Stimulated activated naive CD4-positive, alpha-beta T cell treated with Interleukin-2 at 50 U/mL for 16 hours (primary cell): ENCODE measurements at places on chromosomes 2 and 18.

- no peak for DNase-seq
Measured at GRCh38 chr2:191008286-191008685, 5.7 kb downstream of the STAT1 start.

GRCh38 chr18:11572201-11572600 is 37.2 kb upstream of the SLC35G4 start:
- DNase-seq, result no peak

DNA sequence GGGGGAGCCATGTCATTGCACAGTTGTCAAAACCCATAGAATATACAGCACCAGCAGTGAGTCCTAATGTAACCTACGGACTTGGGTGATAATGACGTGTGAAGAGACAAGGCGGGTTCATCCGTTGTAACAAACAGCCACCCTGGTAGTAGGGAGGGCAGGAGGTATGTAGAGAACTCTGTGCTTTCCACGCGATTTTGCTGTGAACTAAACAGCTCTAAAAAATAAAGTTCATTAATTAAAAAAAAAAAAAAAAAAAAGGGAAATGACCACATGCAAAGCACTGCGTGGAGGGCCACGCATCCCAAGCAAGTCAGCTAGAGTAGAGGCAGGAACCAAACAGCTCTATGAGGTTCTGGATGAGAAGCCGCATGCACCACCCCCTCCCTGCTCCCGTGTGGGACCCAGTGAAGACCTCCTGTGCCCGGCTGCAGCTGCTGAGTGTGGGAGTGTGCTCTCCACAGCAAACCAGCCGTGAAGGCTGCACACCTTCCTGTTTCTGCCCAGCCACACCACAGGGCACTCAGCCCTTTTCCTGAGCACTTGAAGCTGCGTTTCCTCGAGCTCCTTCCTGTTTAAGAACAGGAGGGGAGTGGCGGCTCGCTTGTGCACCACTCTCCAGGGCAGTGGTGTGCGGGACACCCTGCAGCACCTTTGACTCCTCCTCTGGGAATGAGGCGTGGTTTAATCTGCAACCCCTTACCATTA is 65.6 kb downstream of the ODC1 start:
- DNase-seq, result peak; percentile 10

- no peak for DNase-seq
Measured at GRCh38 chr2:25198209-25198525, 29.8 kb upstream of the POMC start.
